GM23248 (cell line): ENCODE measurements at places on chromosomes 12 and 14. TPM values are rescaled to one million over a fixed set of nuclear protein-coding genes. Genes with fewer than 3 reads are reported as not detected.

DNA sequence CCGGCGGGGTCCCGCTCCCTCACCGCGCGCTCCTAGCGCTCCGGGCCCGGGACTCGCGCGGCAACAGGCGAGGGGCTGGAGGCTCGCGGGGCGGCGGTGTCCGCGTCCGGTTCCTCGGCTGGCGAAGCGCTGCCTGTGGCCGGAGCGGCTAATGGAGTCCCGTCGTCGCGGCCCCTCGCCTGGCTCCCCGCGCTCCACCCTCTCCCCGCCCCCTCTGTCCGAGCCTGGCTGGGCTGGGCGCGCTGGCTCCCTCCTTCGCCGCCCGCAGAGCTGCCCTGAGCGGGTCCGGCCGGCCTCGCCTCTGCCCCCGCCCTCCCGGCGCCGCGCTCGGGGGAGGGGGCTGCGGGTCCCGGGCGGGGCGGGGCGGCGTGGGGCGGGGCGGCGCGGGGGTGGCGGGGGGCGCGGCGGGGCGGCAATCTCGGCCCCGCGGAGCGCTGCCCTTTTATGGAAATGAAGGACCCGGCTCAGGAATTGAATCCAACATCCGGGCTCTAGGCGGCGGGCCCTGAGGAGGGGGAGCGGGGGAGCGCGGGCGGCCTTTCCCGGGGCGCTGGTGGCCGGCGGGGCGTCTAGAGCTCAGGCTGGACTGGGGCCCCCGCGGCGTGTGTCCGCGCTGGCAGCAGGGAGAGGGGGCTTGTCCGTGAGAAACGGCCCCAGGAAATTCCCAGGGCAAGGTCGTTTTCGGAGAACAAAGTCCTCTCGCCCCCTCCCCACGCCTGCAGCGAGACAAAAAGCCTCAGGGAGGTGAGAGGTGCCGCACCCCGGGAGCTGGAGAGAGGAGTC, at the start of gene FERMT2:
Gene FERMT2 (minus strand): TSS at position 153 of the 783 bp plus-strand sequence. CDS start 482 bp downstream, outside the sequence.
- peak within 1 kb of the TSS; percentile 89 for H3K27ac ChIP-seq
- H3K4me1 ChIP-seq: peaks cover 21% of the 10 kb centered on the region
- H3K36me3 ChIP-seq: peaks cover 12% of the 10 kb centered on the region
- peak; percentile 92 for DNase-seq
- H3K27me3 ChIP-seq: no peaks in the 10 kb centered on the region

DNA sequence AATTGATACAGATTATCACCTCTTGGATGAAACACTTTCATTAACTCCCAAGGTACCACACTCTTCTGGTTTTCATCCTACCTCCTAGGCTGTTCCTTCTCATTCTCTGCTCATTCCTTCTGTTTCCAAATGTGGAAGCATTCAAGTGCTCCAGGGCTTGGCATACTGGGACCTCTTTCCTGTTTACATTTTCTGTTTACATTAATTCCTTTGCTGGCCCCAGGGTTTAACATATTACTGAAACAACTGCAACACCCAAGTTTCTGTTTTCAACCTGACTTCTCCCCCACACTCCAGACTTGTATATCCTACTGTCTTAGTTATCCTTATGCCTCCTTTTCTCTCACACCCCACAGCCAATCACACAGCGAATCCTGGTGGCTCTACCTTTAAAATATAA, 386.3 kb upstream of the GARIN6 start:
- H3K36me3 ChIP-seq: no peaks in the 10 kb centered on the region
- no peak overlapping the region for H3K4me3 ChIP-seq
- H3K27ac ChIP-seq: no peak overlapping the region
- no peak for DNase-seq

- H3K36me3 ChIP-seq: no peaks in the 10 kb centered on the region
- H3K27ac ChIP-seq: no peak overlapping the region
- DNase-seq: no peak
- H3K4me1 ChIP-seq: no peaks in the 10 kb centered on the region
- H3K4me3 ChIP-seq: no peak overlapping the region
Measured at GRCh38 chr14:37081856-37082255, 90.5 kb downstream of the SLC25A21 start.

GRCh38 chr14:52960627-52961026, 9.8 kb upstream of the FERMT2 start:
- H3K27me3 ChIP-seq: no peaks in the 10 kb centered on the region
- no peak overlapping the region for H3K4me3 ChIP-seq
- no peaks in the 10 kb centered on the region for H3K4me1 ChIP-seq

- no peak overlapping the region for H3K4me3 ChIP-seq
- H3K27me3 ChIP-seq: no peaks in the 10 kb centered on the region
- H3K36me3 ChIP-seq: no peaks in the 10 kb centered on the region
- DNase-seq: no peak
- no peak overlapping the region for H3K27ac ChIP-seq
Measured at GRCh38 chr12:92757597-92758121, 54.9 kb downstream of the PLEKHG7 start.

- H3K27ac ChIP-seq: peak overlapping the region; percentile 44
- no peaks in the 10 kb centered on the region for H3K36me3 ChIP-seq
- no peaks in the 10 kb centered on the region for H3K27me3 ChIP-seq
Measured at GRCh38 chr14:68554231-68554630, 238.6 kb downstream of the ZFP36L1 start.

- DNase-seq: peak; percentile 48
- peaks cover 15% of the 10 kb centered on the region; the same call in 1 of the 2 replicates for H3K4me1 ChIP-seq
- peak within 1 kb of the TSS; percentile 79 for H3K4me3 ChIP-seq
- no peaks in the 10 kb centered on the region for H3K27me3 ChIP-seq
- no peak within 1 kb of the TSS for H3K27ac ChIP-seq
Measured at GRCh38 chr14:23183479-23183878, at the start of gene SLC7A8. Gene SLC7A8 (minus strand): TSS chr14:23183660. CDS start chr14:23182914, 746 bp downstream.

GRCh38 chr12:100574187-100575074, 947 bp downstream of the GAS2L3 start:
- H3K4me1 ChIP-seq: peaks cover 18% of the 10 kb centered on the region; the same call in 1 of the 2 replicates
- no peaks in the 10 kb centered on the region for H3K27me3 ChIP-seq
- peak overlapping the region; percentile 88 for H3K4me3 ChIP-seq
- no peaks in the 10 kb centered on the region for H3K36me3 ChIP-seq

- DNase-seq: no peak
- H3K27me3 ChIP-seq: no peaks in the 10 kb centered on the region
- no peaks in the 10 kb centered on the region for H3K36me3 ChIP-seq
- no peak overlapping the region for H3K27ac ChIP-seq
Measured at GRCh38 chr14:88621100-88621499, 58.3 kb downstream of the ZC3H14 start.

GRCh38 chr14:102491366-102491765, 18.2 kb downstream of the ANKRD9 start:
- no peak overlapping the region for H3K27ac ChIP-seq
- H3K4me3 ChIP-seq: no peak overlapping the region
- H3K27me3 ChIP-seq: no peaks in the 10 kb centered on the region
- no peaks in the 10 kb centered on the region for H3K4me1 ChIP-seq
- H3K36me3 ChIP-seq: no peaks in the 10 kb centered on the region

DNA sequence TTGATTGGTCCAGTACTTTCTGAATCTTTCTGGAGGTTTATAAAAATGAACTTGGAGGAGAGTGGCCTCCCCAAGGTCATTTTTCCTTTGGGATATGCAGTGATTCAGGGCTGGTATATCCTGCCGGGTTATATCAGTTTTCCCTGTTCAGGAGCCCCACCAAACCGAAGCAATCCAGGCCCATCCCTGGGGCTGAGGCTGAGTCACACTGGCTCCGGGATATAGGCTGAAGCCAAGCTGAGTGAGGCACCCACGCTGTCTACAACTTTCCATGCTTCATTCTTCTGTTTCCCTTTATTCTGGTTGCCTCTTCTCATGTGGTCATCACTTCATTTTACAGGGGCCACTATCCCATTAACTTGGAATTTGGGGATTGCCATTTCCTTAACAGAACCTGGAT, 3.4 kb downstream of the SSPN start:
- no peaks in the 10 kb centered on the region for H3K27me3 ChIP-seq
- no peaks in the 10 kb centered on the region for H3K36me3 ChIP-seq
- 0 out of 2 replicates have a peak overlapping the region, but pooled peaks have one; percentile 5 for H3K4me3 ChIP-seq
- peaks cover 25% of the 10 kb centered on the region for H3K4me1 ChIP-seq
- peak overlapping the region; percentile 30 for H3K27ac ChIP-seq

GRCh38 chr12:123987022-123987421, 14.0 kb downstream of the ZNF664 start:
- no peak for DNase-seq
- no peak overlapping the region for H3K4me3 ChIP-seq
- H3K27me3 ChIP-seq: no peaks in the 10 kb centered on the region
- H3K36me3 ChIP-seq: peaks cover 9% of the 10 kb centered on the region
- H3K27ac ChIP-seq: no peak overlapping the region

- no peaks in the 10 kb centered on the region for H3K27me3 ChIP-seq
- H3K36me3 ChIP-seq: no peaks in the 10 kb centered on the region
- DNase-seq: peak; percentile 8
- H3K27ac ChIP-seq: no peak overlapping the region
- H3K4me1 ChIP-seq: no peaks in the 10 kb centered on the region; the same call in 1 of the 2 replicates
Measured at GRCh38 chr14:26595926-26596542, 1.8 kb downstream of the NOVA1 start.

GRCh38 chr14:25050269-25051150, 563 bp upstream of the STXBP6 start:
- H3K27ac ChIP-seq: no peak overlapping the region
- H3K4me1 ChIP-seq: peaks cover 18% of the 10 kb centered on the region
- peak overlapping the region; percentile 87 for H3K4me3 ChIP-seq
- peak; percentile 92 for DNase-seq
- no peaks in the 10 kb centered on the region for H3K27me3 ChIP-seq
- no peaks in the 10 kb centered on the region for H3K36me3 ChIP-seq

OR6C65 gene
- total RNA-seq: not detected in 2 replicates

RIN3 gene
- total RNA-seq: 1.8 and 3.8 TPM in 2 replicates

LMO3 gene
- not detected in 2 replicates for total RNA-seq

TDRD9 gene
- total RNA-seq: not detected in 2 replicates

ORAI1 gene
- total RNA-seq: 4.9 and 7.6 TPM in 2 replicates

ARHGEF25 gene
- total RNA-seq: 24.2 and 43.0 TPM in 2 replicates

OASL gene
- 0.54 TPM in 1 of 2 replicates, not detected in the other for total RNA-seq

EML1 gene
- total RNA-seq: 17.9 and 35.8 TPM in 2 replicates

EGLN3 gene
- 0.22 TPM in 1 of 2 replicates, not detected in the other for total RNA-seq

B4GALNT3 gene
- total RNA-seq: 0.11 TPM in 1 of 2 replicates, not detected in the other

KRT86 gene
- total RNA-seq: 0.11 TPM in 1 of 2 replicates, not detected in the other

KRT82 gene
- total RNA-seq: not detected in 2 replicates
